ENCODE measurements at places on chromosomes 11 and 22.

GRCh38 chr22:28410050-28410816 is 269.4 kb downstream of the TTC28 start:
- no peak for DNase-seq

DNA sequence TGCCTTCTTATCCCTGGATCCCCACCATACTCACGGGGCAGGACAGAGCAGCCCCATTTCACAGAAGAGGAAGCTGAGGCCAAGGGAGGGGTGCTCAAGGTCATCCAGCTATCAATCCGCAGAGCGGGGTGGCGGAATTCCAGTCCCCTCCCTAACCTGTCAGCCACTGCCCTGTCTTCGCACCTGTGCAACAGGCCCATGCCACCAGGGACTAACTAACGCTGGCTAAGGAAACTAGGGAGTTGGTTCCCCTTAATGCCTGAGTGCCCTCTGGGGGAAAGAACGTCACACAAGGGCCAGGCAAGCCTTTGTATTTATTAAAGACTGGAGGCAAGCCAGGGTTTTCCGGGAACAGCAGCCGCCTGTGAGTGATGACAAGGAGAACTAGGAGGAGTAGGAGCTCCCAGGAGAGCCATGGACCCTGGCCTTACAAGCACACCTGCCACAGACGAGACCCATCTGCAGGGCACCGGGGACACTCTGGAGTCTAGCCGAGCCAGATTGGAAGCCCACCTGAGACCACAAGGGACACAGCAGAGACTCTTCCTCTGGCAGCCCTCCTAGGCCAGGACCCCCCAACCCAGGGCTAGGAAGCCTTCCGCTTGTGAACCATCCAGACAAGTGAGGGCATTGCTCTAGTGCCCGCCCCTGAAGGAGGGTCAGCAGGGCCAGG is 64.4 kb downstream of the MYH9 start:
- no peak for DNase-seq

GRCh38 chr11:120170741-120171261 is 32.9 kb upstream of the TRIM29 start:
- no peak for DNase-seq

DNA sequence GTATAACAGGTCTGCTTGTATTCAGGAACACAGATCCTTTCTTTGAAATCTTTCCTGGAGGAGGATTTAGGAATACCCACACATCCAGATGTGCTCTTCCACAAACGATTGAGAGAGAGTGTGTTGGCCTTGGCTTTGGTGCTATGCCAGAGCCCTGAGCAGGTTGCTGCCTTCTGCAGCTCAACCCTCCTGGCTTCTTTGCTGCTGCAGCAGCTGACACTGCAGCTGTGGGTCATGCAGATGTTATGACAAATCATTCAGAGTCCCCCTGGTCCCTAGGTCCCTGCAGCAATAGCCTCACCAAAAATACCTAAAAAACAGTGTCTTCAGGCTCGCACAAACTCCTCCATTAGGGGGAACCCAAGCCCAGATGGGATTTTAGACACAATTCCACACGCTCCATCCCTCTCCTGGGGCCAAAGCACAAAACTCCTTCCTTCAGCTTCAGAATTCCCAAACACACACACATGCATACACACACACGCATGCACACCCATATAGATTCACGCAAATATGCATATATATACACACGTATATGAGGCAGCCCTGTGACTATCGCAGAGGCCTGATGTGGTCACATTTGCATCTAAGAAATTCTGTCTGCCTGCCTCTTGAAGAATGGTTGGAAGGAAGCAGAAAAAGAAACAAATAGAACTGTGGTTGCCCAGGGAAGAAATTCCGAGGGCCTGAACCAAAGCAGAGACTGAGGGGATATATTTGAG is 35.4 kb downstream of the SLN start:
- DNase-seq = no peak

- DNase-seq = no peak
Observed at GRCh38 chr22:44050766-44051355, 26.8 kb downstream of the PARVB start.

DNA sequence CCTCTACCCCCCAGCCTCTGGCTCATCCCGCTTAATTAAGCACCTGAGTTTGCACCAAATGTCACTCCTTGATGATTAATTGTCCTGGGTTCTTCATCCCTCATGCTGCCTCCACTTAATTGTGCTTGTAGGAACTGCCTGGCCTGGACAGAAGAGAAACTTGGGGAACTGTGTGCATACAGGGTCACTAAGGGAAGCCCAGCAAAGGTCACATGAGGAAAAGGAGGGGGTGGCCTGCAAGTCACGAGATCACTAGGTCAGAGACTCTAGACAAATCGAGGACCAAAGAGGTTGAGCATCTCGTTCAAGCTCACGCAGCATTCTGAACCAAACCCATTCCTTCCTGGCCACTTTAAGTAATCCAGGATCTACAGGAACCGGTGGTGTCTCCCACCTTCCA is 75.8 kb downstream of the PDE2A start:
- no peak for DNase-seq

DNA sequence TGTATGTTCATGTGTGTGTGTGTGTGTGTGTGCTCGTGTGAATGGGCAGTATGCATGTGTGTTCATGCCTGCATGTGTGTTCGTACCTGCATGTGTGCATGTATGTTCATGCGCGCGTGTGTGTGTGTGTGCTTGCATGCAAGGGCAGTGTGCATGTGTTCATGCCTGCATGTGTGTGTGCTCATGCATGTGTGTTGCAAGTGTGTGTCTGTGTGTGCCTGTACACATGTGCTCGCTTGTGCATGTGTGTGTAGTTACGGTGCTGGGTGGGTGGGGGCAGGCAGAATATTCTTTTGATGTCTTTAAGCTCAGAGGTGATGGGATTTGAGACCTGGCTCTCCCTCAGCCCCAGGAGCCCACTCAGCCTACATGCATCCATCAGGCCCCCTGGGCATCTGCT is 822.1 kb downstream of the BRD1 start:
- DNase-seq = no peak

- no peak for DNase-seq
Observed at GRCh38 chr22:41078931-41079330, 13.5 kb upstream of the EP300 start.

DNA sequence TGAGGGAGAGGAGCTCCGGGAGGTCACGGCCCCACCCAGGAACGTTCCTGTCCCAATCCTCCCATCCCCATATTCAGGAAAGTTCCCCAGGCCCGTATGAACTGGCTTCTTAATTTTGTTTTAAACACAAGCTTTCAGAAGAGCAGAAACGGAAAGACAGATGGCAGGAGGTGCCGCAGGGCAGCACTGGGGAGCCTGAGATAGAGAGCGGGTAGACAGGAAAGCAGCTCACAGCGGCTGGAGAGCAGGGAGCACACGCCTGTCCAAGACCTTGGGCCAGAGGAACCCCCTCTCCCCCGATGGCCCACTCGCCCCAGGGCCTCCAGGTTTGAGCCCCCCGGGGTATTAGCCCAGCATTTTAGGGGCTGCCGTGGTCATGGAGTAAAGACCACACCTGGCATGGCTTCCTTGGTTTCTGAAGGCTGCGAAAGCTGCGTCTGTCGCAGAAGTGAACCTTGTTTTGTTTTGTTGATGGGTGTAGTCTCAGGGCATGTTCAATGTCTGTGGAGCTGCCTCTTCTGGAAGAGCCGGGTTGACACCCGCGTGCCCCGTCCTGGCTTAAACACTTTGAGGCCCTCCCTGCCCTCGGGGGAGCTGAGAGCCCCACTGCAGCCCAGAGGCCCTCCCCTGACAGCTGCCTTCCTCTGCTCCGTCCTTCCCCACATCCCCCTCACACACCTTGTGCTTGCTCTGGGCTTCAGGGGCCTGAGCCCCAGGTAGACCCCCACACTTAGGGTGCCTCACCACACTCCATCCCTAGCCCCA is 17.9 kb upstream of the KCNQ1OT1 start:
- no peak for DNase-seq

DNA sequence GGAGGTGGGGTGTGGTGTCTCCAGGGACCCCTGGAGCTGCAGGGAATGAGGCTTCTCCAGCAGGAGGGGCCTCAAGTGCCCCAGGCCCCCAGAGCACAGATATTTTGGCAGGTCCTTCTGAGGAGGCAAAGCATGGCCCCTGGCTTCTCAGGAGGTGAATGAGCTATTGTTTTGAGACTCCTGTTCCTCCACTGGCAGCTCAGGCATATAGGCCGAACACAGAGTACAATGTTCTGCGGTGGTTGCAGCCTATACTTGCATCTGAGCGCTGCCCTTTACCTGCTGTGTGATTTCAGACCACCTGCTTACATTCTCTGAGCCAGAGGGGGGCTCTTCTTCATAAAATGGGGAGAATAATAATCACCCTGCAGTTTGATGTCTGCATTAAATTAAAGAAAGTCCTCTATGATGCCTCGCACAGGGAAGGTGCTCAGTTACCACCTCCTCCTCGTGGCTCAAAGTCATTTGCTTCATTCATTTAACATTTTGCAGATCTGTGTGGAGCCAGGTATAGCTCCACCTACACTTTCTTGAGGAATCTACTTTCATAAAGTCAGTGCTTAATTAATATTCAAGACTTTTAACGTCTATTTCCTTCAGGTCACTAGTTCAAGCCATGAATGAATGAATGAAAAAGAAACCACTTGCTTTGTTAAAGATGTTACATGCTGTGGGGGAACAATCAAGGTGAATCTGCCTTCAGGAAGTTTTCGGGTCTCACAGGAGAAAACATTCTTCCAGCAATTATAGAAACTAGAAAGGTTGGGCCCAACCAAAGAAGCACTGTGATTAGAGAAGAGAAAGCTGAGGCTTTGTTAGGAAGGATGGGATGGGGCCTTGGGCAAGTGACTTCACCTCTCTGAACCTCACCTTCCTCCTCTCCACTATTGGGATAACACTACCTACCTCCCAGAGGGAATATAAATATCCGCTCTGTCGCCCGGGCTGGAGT is 68.4 kb downstream of the ADAMTS15 start:
- DNase-seq = no peak

- no peak for DNase-seq
Observed at GRCh38 chr11:46436113-46436512, 44.5 kb upstream of the CHRM4 start.

- no peak for DNase-seq
Observed at GRCh38 chr11:74538680-74539079, 45.2 kb upstream of the LIPT2 start.

DNA sequence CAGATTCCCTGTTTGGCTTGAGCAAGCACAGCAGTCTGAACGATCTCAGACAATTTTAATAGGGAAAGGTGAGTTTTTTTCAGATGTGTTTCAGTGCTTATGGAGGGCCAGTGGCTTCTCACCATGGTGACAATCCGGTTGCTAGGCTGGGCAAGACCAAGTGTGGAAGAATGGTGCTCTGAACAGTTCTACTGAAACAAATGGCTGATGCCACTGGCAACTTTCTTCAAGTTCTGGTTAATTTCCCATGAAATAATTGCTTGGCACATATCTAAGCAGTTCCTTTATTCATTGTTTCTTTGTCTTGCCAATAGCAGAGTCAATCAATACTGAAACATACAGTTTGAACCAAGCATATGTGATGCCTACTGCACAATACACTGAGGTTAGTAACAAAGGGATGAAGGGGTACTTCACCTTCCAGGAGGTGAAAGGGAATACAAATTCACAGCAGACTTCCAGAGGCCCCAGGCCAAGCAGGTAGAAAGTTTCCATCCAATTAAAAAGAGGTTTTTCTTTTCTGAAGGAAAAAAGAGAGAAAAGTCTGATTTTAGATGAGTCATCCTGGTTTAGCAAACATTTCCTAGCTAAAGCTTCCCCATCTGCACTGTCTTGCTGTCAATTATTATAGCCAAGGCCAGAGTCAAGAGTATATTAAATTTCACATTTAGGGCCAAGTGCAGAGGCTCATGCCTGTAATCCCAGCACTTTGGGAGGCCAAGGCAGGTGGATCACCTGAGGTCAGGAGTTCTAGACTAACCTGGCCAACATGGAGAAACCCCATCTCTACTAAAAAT is 21.2 kb upstream of the NDUFC2 start:
- no peak for DNase-seq

DNA sequence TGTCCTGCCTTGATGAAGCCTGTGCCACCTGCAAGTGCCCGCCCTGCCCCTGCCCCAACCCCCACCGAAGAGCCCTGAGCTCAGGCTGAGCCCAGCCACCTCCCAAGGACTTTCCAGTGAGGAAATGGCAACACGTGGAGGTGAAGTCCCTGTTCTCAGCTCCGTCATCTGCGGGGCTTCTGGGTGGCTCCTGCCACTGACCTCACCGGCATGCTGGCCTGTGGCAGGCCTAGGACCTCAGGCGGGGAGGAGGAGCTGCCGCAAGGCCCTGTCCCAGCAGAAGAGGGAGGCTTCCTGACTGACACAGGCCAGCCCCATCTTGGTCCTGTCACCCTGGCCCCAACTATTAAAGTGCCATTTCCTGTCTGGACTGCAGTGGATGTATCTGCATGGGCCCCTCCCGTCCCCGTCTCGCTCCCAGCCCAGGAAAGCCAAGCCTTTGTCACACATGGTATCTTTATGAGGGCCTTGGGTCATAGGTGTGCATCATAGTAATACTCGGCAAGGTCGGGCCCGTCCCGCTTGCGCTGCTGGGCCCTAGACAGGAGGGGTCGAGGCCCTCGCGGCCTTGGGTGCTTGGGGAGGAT is 882 bp downstream of the FREY1 start:
- DNase-seq = no peak

DNA sequence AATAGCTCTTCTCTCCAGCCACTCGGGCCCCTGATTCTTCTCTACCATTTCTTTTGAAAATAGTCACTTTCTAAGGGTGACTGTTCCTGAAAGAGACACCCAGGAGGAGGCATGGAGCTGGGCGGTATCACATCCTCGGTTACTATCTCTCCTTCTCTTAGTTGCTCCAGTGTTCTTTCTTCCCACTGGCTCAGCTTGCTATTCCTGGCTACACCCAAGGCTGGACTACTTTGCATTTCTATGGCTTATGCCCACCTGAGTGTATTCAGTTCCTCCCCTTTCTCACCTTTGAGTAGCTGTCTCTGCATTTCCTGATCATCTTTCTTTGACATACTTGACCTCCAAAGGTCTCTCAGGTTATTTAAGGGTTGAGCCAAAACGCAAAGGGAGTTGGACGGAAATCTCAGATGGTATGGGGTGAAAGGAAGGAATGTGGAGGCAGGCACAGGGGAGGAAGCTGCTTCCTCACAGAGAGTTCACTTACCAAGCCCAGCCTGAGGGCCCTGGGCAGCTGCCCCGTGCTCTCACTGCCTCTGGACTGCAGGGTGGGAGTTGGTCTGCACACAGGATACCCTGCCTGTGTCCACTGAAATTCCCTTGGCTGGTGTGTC is 155.7 kb downstream of the SNX19 start:
- no peak for DNase-seq
